ENCODE measurements at places on chromosomes 3 and 15.

GRCh38 chr3:16066975-16067374 lies 107.5 kb upstream of the GALNT15 start:
- no peaks in the 10 kb centered on the region for H3K27me3 ChIP-seq
- no peak overlapping the region for H3K27ac ChIP-seq
- peaks cover 24% of the 10 kb centered on the region for H3K4me1 ChIP-seq
- DNase-seq, result no peak

DNA sequence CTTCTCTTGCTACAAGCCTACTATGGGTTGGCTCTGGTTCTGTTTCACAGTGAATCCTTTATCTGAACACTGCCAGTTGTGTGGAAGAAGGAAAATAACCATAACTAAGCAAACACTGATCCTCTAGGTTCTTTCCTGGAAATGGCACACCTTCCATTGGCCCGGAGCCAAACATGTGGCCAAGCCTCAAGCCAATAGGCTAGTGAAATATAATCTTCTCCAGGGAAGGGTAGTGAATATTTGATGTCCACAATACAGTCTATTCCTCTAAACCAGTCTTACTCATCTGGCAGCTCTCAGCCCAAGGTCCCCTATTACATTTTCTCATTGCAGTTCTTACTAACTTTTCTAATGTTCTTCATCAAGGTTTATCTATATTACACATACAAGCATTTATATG lies 921.3 kb downstream of the TUSC7 start:
- DNase-seq, result no peak
- H3K36me3 ChIP-seq, result no peaks in the 10 kb centered on the region

DNA sequence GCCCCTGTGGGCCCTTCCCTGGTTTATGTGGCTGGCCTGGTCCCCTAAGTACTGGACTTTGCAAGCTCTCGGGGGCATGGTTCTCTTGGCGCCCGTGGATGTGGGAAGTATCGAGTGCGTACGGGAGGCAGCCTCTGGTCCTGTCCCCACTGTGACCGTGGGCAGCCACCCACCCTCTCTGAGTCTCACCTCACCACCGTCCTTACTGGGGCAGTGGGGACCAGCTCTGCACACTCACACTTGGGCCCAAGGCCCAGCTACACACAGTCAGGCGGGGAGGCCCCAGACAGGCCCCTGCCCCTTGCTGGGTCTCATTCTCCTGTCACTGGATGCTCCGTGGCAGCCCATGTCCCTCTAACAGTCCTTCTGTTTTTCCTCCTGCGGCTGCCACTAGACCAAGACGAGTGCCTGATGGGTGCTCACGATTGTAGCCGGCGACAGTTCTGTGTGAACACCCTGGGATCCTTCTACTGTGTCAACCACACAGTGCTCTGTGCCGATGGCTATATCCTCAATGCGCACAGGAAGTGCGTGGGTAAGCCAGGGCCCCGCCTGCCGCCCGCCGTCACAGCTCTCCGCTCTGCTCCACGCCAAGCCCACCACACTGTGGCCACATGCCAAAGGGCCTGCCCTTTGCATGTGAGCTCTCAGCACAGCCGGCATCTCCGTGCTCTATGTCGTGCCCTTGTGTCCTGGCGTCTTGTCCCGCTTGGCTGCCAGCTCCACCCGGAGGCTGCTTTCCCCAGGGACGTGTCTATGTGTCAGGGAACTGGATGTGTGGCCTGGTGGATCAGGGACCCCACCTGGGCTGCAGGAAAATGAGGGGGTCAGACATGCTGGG lies 72.7 kb downstream of the FBLN2 start:
- DNase-seq, result no peak
- H3K27ac ChIP-seq, result no peak overlapping the region
- no peak overlapping the region for H3K4me3 ChIP-seq
- no peaks in the 10 kb centered on the region for H3K27me3 ChIP-seq
- H3K36me3 ChIP-seq, result no peaks in the 10 kb centered on the region

GRCh38 chr3:103992469-103992868 lies 1374.2 kb upstream of the ALCAM start:
- H3K27ac ChIP-seq, result no peak overlapping the region
- no peak overlapping the region for H3K4me3 ChIP-seq
- no peaks in the 10 kb centered on the region for H3K36me3 ChIP-seq

DNA sequence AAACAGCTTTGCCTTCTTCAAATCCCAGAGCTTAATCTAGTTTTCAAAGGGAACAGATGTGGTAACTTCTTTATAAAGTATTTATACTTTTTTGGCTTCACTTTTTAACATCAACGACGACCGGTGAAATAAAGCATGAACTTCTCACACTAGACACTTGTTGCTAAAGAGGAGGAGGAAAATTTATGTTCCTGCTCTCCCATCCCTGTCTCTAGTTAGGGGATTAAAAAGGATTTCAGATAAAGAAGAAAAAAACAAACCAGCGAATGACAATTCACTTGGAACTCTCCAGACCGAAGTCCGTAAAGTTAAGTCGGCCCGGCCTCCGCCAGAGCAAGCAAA lies 672 bp downstream of the NEDD4 start:
- H3K4me1 ChIP-seq, result peaks cover 28% of the 10 kb centered on the region
- H3K4me3 ChIP-seq, result peak overlapping the region; percentile 87
- H3K27me3 ChIP-seq, result no peaks in the 10 kb centered on the region
- H3K36me3 ChIP-seq, result no peaks in the 10 kb centered on the region
- H3K27ac ChIP-seq, result peak overlapping the region; percentile 90

GRCh38 chr3:5036858-5037257 lies 57.6 kb downstream of the BHLHE40 start:
- no peak for DNase-seq
- no peaks in the 10 kb centered on the region for H3K36me3 ChIP-seq
- H3K4me3 ChIP-seq, result no peak overlapping the region
- H3K4me1 ChIP-seq, result peaks cover 4% of the 10 kb centered on the region
- H3K27ac ChIP-seq, result peak overlapping the region; percentile 37

DNA sequence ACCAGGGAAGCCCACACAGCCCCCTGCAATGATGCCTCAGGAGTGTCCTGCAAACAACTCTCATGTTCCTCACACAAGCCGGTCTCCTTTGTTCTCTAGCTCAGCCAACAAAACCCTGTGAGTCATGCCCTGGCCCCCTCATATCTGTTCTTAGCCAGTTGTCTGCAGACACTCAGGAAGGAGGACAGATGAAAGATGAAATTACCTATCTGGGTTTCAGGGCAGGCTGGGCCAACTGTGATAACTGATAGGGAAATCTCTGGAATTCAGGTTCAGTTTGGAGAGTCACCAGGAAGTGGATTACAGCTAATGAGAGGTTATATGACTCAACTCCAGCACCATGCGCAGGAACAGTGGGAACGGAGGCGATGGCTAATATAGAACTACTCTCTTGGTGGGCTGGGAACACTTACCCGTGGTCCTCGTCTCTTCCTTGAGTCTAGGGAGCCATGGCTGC lies 352.0 kb upstream of the ADAMTS9 start:
- no peak for DNase-seq
- H3K27me3 ChIP-seq, result no peaks in the 10 kb centered on the region
- H3K4me1 ChIP-seq, result no peaks in the 10 kb centered on the region
- no peak overlapping the region for H3K4me3 ChIP-seq

DNA sequence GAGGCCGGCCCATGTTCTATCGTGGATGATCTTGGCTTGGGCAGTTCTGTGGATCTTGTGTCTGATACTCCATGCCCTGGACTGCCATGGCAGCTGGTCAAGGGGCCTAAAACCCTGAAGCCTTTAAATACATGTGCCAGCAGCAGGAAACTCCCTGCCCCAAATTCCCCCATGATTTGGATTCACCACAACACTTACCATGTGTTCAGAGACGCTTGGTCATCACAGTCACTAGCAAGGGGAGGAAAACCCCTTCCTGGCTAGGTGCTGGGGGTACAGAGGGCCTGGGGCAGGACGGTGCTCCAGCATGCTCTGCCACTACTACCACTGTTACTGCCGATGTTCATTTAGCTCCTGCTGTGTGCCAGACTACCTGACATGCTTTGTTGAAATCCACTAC lies 94.4 kb downstream of the DNAJB8 start:
- H3K27me3 ChIP-seq, result no peaks in the 10 kb centered on the region
- no peak overlapping the region for H3K27ac ChIP-seq
- H3K4me1 ChIP-seq, result peaks cover 9% of the 10 kb centered on the region
- no peak overlapping the region for H3K4me3 ChIP-seq

- H3K4me1 ChIP-seq, result peaks cover 19% of the 10 kb centered on the region
- no peak overlapping the region for H3K4me3 ChIP-seq
- H3K27me3 ChIP-seq, result no peaks in the 10 kb centered on the region
- H3K36me3 ChIP-seq, result no peaks in the 10 kb centered on the region
- H3K27ac ChIP-seq, result no peak overlapping the region
These were observed 1.8 kb downstream of the PLIN1 start for GRCh38 chr15:89677381-89677780.

DNA sequence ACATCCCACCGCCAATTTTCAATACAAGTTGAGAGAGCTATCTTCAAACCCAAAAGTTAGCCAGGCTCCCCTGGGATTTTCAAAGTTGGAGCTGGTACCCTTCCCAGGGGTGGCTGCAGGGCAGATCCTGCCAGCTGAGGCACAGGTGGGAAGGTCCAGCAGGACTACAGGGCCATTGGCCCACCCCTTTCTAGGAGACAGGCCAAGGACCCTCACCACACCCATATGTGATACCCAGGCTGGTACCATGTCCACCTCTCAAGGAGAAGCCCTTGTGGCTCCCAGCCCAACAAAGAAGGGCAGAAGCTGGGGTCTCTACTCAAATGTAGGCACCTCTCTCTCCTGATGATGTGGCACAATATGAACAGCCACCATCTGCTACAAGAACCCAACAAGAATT lies 8.0 kb downstream of the POC1A start:
- peaks cover 6% of the 10 kb centered on the region for H3K36me3 ChIP-seq
- H3K4me3 ChIP-seq, result no peak overlapping the region
- peaks cover 5% of the 10 kb centered on the region for H3K4me1 ChIP-seq
- no peak overlapping the region for H3K27ac ChIP-seq
- H3K27me3 ChIP-seq, result no peaks in the 10 kb centered on the region
- no peak for DNase-seq

GRCh38 chr3:129182390-129183185 lies 1.1 kb downstream of the CNBP start:
- H3K4me3 ChIP-seq, result peak overlapping the region; percentile 96
- DNase-seq, result no peak
- peak overlapping the region; percentile 100 for H3K27ac ChIP-seq
- peaks cover 17% of the 10 kb centered on the region for H3K36me3 ChIP-seq
- peaks cover 64% of the 10 kb centered on the region for H3K4me1 ChIP-seq

GRCh38 chr3:42891042-42891441 lies 14.9 kb upstream of the ZNF662 start:
- H3K36me3 ChIP-seq, result no peaks in the 10 kb centered on the region
- H3K4me3 ChIP-seq, result no peak overlapping the region
- no peak overlapping the region for H3K27ac ChIP-seq
- DNase-seq, result no peak

DNA sequence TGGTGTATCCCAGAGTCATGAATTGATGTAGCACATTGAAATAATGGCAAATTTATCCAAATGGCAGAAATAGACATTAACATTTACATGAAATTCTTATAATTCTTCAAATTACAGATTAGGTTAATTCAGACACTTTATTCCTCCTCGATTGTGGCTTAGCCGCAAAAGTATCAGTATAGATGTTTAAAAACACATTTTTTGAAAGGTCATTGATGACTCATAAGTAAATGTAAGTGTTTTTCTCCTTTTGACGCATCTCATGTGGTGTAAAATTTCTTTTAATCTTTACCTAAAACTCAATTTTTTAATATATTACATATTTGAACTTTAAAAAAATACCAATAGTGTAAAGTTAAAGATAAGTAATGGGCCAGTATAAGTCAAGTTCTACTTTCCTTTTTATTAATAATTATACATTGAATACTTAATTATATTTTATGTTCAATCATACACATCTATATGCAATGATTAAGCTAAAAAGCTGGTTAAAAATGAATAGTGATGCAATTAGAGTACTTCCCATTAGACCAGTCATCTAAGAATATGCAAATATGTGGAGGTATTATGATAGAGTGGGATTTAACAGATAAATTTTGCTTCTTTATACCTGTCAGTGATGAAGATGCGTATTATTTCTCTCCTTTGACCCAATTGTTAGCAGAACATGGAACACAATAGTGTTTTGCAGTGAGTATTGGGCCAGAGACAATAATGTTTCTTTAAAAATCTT lies 678.1 kb upstream of the DPPA4 start:
- no peaks in the 10 kb centered on the region for H3K27me3 ChIP-seq
- no peak overlapping the region for H3K27ac ChIP-seq
- no peaks in the 10 kb centered on the region for H3K36me3 ChIP-seq
- no peak for DNase-seq

- peak; percentile 74 for DNase-seq
- peaks cover 38% of the 10 kb centered on the region for H3K4me1 ChIP-seq
- H3K4me3 ChIP-seq, result peak overlapping the region; percentile 2
- H3K27me3 ChIP-seq, result no peaks in the 10 kb centered on the region
- peaks cover 83% of the 10 kb centered on the region for H3K36me3 ChIP-seq
These were observed 38.7 kb downstream of the ANP32A start for GRCh38 chr15:68781766-68782588.

GRCh38 chr3:40185029-40185695 lies 124.3 kb upstream of the EIF1B start:
- no peaks in the 10 kb centered on the region for H3K4me1 ChIP-seq
- no peaks in the 10 kb centered on the region for H3K36me3 ChIP-seq
- H3K27ac ChIP-seq, result no peak overlapping the region
- no peak overlapping the region for H3K4me3 ChIP-seq
- no peaks in the 10 kb centered on the region for H3K27me3 ChIP-seq
- no peak for DNase-seq

- no peak for DNase-seq
- peak overlapping the region; percentile 9 for H3K27ac ChIP-seq
- no peaks in the 10 kb centered on the region for H3K36me3 ChIP-seq
- H3K4me1 ChIP-seq, result peaks cover 71% of the 10 kb centered on the region
- no peaks in the 10 kb centered on the region for H3K27me3 ChIP-seq
These were observed 136.3 kb downstream of the FOXP1 start for GRCh38 chr3:71447197-71447596.

GRCh38 chr15:98860281-98861041 lies 147.1 kb downstream of the PGPEP1L start:
- no peaks in the 10 kb centered on the region for H3K36me3 ChIP-seq
- peaks cover 28% of the 10 kb centered on the region for H3K4me1 ChIP-seq

DNA sequence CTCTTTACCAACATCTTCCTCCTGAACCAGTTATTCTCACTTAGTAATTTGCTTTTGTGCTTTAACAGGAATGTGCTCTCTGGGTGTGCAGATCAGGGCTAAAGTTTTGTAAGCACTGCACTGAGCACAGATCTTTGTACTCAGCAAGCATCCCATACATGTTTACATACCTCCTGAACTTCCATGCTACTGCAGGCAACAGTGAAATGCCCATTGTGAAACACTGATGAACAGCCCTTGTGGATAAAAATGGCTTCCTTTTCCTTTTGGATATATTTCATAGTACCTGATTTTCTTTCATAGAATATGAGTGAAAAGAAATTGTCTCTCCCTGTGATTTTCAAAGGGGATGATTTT lies 855.9 kb downstream of the MCTP2 start:
- no peaks in the 10 kb centered on the region for H3K27me3 ChIP-seq
- H3K27ac ChIP-seq, result no peak overlapping the region
- H3K36me3 ChIP-seq, result no peaks in the 10 kb centered on the region
- no peak for DNase-seq
- H3K4me1 ChIP-seq, result no peaks in the 10 kb centered on the region
